ENCODE measurements at places on chromosomes 13 and 19. TPM values are rescaled to one million over a fixed set of nuclear protein-coding genes. Genes with fewer than 3 reads are reported as not detected.

The PSG11 gene
- not detected for total RNA-seq

DNA sequence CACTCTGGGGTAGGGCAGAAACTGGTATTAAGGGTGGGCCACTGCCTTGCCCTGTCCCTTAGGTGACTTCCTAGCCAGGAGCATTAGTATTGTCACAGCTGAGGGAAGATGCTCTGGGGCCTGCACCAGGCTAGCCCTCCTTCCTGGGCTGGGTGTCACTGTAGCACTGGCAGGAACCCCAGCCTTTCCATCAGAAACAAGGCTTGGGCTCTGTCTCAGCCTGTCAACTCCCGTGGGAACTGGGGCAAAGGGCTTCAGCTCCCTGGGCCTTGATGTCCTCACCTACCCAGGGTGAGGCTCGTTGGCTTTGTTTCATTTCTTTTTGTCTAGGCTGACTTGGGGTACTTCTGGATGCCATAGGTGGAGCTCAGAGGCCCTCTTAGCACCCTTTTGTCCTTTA, 18.0 kb downstream of the PAF1 start:
- no peak for DNase-seq

The DACH1 gene
- 1.7 TPM for total RNA-seq

DNA sequence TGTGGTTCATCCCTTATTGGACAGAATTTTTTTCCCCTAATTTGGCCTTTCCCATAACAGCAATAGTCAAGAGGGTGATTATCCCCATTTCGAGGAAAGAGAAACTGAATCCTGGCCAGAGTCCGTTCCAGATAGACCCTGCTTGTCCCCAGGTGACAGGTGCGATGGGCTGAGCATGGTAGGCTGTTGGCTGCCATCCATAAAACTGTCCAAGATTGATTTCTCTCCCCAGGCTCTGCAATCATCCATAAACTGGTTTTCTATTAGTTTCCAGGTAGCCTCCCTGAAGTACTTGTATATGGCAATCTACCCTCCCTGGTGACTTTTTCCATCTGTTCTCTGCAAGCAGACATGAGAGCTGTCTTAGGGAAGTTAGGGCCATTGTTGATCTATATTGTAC, 25.4 kb downstream of the SERP2 start:
- DNase-seq, result no peak

- no peak for DNase-seq
Measured at GRCh38 chr13:113559061-113559460, 25.5 kb upstream of the TFDP1 start.

DNA sequence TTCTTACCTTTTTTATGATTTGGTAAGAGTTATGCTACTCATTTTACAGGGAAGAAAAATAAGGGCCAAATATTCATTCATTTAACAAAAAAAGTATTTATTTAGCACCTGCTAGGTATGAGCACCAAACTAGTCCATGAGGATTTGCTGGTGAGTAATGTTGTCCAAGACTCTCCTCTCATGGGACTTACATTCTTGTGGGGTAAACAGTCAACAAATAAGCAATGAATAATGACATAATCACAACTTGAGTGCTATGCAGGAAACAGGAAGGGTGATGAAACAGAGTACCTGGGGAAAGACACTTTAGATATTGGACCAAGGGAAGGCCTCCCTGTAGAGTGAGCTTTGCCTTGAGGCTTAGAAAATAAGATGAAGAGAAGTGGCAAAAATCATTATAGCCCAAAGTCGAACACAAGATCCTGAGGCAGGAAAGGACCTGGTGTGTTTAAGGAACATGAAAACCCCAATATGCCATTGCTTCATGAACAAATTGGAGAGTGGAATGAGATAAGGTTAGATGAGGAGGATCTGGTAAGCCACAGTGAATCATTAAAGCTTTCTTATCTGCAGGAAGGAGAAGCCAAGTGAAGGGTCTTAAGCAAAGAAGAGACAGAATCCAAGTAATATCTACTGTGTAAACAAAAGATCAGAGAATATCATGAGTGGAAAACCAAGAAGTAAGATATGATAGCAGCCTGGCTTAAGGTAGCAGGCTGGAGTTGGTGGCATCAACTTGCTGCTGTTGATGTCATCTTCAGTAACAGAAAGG, 294.5 kb upstream of the NBEA start:
- no peak for DNase-seq

- DNase-seq, result no peak
Measured at GRCh38 chr19:5104871-5105351, 136.0 kb downstream of the KDM4B start.

- DNase-seq, result no peak
Measured at GRCh38 chr19:30341611-30342201, 30.5 kb upstream of the ZNF536 start.

- no peak for DNase-seq
Measured at GRCh38 chr13:32170841-32171240, 139.3 kb downstream of the FRY start.

DNA sequence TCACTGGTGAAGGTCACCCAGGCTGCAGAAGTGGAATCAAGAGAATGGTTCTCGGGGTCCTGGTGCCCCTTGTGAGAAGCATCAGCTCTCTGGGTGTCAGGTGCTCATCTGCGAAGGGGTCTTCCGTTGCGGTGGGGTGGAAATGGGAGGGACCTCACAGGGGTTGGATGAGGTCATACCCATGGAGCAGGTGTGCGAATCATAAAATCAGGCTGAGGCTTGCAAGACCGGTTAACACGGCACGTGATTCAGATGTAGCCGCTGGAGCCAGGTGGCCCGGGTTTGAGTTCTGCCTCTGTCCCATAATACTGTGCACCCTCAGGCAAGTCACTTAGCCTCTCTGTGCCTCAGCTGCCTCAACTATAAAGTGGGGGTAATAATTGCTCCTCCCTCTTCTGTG, 3.9 kb upstream of the KLK15 start:
- no peak for DNase-seq
